ENCODE measurements at places on chromosomes 6 and 20.

DNA sequence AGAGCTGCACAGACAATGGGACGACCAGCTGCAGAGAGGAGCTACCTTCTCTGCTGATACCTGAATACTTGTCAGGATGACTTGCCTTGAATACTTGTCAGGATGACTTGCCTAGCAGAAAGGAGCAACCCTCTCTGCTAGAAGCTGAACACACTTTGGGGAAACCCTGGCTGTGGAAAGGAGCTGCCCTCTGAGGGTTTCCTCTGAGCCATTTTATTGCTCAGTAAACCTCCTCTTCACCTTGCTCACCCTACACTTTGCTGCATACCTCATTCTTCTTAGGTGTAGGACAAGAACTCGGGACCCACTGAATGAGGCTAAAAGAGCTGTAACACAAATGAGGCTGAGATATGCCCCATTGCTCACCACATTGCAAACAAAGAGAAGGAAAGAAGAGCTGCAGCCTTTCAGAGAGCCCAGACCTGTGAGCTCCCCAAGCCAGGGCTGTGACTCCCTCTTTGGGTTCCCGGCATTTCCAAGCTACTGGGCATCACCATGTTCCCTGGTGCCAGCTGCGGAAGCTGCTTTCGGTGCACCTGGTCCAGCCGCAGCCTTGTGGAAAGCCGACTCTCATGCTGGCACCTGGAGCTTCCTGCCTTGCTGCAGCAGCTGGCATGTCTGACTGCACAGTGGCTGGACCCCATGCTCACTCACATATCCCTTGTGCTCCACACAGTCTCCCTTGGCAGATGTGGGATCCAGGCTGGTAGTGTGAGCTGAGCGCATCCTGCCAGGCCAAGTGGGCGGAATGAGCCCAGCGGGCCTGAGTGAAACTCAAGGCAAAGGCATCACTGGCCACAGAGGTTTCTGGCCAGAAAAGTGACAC is 106.7 kb upstream of the AHI1 start:
- no peak for DNase-seq

DNA sequence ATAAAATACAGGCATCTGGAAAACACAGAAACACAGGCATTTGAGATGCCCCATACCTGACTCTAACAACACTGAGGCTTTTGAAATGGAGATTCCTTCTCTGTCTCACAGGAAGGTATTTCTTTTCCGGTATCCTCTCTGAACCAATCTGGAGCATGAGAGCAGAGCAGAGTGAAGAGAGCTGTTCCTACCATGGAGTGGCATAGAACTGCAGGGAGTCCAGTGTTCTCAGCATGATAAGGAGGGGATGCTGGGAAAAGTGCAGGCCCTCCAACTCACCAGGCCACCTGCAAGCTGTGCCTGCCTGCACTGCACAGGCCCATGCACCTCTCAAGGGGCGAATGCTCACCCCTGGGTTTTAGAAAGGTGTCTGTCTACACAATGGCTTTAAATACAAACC is 89.2 kb downstream of the FOXA2 start:
- DNase-seq: no peak

DNA sequence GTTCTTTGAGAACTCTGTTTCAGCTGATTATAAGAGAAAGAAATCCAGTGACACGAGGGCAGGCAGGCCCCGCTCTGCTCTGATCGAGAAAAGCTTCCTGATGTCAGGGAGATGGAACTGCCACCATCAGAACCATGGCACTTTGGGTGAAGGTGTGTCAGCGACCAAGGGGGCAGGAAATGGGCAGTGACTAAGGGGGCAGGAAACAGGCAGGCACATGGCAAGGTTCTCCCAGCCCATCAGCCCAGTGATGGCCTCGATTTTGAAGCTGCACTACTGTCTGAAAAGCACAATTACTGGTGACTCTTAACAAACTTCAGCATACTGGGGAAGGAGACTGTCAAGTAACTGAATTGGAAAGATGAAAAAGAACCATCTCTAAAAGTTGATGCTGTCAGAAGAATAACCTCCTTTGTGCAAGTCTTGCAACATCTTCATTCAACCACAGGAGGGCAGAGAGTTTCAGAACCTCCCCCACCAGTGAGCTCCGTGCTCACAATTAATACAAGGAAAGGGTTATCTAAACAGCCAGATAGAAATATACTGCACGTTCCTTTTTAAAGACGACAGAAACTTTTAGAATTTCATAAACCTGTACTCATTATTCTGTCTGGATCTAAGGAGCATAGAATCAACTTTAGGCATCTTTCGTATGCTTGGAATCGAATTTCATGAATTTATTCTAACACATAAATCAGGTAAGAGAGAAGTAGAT is 39.1 kb downstream of the TMX4 start:
- DNase-seq: peak; percentile 7

- no peak for DNase-seq
These were observed 45.9 kb upstream of the PXDC1 start for GRCh38 chr6:3797231-3798054.

GRCh38 chr6:89948876-89949275 is 54.6 kb downstream of the GJA10 start:
- no peak for DNase-seq

GRCh38 chr6:168968228-168968627 is 285.4 kb downstream of the THBS2 start:
- DNase-seq: no peak

DNA sequence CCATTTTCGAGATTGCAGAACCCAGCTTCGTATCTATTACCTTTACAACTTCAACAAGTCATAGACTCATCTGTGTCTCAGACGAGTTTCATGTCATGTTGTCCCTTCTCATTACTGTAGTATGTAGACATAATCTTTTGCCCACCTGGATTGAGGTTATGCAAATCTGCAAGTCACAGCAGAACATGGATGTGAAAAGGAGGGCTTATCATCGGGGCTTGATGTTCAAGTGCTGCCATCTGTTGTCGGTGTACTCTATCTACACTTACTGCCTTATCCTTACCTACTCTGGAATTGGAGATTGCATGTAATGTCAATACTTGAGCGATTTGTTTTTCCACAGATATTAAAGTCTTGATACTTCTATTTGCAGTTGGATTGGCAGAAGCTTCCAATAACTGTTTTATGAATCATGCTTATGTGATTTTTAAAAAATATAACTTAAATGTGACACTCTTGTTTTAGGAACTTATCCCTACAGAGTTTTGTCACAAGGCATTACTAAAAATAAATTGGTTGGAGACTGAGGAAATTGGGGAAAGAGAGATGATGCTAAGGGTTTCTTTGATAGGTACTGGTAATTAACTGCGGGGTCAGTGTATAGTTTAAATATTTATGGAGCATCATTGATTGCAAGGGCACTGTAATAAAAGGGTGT is 3.0 kb upstream of the GOPC start:
- peak; percentile 53 for DNase-seq

DNA sequence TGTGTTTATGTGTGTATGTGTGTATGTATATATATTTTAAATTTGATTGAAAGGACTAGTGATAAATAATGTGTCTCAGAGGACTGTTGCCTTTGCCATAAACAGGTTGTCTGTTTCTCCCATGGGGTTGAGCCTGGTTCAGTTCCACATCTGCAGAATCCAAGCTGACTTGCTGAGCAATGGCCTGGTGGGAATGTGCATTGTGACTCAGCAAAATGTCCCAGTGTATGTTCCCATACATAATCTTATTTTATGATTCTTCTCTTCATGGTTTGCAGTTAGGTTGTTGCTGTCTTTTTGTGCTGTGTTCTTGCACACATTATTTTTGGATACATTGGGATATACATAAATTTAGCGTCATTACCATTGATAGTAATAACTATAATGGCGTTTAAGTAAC is 115.6 kb upstream of the SLC24A3 start:
- DNase-seq: no peak

GRCh38 chr6:163706500-163707087 is 292.1 kb downstream of the QKI start:
- DNase-seq: no peak

GRCh38 chr20:45174434-45175364 is at the start of gene PI3:
Gene PI3, plus strand, starts transcription at chr20:45174902. Its CDS starts 21 bp downstream, at chr20:45174923.
- DNase-seq: no peak

Data from endothelial cell (in vitro differentiated cells).